ENCODE measurements at places on chromosomes 1 and 21.
A peak's percentile ranks its signal among the peaks of the same experiment; 100 is the strongest.

DNA sequence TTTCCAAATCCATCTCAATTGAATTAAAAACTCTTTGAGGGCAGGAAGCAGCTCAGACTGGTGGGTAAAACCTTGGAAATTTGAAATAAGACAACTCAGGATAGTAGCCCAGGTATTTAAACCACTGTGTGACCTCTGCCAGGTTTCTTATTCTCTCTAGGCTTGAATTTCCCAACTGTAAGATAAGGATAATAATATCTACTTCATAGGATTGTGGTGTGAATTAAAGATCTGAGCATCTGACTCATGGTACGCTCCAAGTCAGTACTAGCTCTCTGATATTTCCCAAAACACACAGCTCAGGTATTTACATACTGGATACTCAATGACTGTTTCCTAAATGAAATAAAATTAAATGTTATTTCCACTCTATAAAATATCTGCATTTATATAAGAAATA, 337.2 kb downstream of the LTN1 start:
- no peak for DNase-seq

DNA sequence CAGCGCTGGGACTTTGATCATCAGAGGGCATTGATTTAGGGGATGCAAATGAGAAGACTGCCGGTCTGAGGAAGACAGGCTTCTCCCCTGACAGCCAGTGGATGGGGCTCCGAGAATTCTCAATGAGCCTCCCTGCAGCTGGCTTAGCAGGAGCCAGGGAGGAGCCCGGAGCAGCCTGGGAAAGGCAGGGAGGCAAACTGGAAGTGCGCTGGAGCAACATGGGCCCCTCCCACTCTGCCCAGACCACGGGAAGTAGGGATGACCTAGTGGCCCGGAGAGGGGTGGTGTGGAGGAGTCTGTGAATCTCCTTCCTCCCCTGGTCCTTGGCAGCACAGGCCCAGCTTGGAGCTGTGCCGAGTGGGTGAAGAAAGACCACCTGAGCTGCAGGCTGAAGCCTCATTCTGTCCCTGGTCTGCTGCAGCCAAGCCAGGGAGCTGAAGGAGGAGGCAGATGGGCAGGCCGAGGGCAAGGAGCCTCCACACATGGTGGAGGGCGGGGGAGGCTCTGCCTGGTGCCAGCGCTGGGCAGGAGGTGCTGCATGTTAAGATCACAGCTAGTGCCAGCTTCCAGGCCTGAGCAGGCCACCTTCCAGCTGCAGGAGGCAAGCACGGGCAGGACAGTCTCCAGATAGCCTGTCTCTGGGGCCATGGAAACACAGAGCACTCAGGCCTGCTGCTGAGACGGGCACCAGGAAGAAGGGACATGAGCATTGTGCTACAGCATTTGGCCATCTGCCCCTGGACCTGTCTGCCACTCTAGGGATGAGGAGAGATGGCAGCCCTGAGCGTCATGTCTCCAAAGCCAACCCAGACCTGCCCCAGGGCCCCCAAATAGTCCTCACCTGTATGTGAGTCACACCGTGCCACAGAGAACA, 12.2 kb upstream of the CLSTN1 start:
- DNase-seq, result no peak

- no peak for DNase-seq
Observed at GRCh38 chr1:1198423-1199140, 7.8 kb downstream of the TNFRSF18 start.

DNA sequence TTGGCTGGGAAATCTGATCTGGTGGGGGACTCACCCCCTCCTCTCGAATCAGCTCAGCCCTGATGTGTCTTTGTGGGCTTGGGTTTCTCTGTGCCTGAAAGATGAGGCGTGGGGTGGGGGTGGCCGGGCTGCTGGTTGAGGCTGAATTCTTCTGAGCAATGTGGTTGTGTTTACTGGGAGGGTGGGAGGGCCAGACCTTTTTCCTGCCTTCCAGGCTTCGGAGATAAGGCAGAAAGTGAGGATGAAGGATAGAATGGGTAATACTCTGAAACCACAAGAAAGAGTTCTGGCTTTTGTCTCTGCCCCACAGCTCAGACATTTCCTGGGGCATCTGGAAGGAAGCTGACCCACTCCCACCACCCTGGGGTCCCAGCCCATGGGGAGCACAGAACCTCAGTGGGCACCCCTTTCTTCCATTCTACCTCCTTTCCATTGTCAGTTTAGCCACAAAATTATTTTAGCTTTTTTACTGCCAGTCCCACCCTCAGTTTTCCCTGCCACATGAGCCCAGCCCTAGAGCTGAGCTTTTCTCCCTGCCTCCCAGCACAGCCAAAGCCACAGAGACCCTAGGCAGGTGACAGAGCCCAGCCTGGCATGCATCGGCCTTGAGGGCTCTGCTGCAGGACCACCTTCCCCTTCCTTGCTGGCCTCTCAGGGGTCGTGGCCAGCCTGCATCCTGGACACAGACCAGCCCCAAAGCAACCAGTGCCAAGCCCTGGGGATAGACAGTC, 11.2 kb downstream of the ALX3 start:
- no peak for DNase-seq

DNA sequence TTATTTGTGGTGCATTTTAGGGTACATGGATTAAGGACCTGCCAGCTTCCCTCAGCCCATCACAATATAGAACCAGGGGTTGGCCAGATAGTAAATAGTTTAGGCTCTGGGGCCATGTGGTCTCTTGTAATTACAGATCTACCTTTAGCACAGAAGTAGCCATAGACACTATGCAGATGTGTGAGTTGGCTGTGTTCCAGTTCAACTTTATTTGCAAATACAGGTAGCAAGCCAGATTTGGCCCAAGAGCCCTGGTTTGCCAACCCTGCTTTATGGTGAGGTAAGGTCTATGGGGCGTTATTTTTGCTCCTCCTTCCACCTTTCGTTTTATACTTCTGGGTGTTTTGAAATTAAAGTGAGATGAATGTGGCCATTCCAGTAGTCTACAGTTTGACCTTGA, 48.7 kb downstream of the MRPS6 start:
- DNase-seq, result no peak

- no peak for DNase-seq
Observed at GRCh38 chr1:208185801-208186231, 58.4 kb downstream of the PLXNA2 start.

DNA sequence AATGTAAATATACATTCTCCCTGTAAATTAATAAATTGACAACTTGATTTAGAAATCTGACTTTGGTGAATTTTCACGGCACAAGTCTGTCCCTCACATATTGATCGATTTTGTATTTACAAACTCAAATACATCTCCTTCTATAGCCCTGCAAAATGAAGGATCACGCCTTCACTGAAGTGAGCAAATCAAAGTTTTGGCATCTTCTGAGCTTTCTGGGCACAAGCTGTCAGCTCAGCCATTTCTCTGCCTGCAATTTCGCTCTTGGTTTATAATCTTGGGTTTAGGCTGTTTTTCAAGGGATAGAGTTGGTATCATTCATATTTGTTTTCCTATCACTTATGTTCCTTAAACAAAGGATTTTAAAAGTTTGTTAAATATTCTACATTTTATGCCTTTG, 25.8 kb downstream of the ANP32E start:
- DNase-seq, result no peak

DNA sequence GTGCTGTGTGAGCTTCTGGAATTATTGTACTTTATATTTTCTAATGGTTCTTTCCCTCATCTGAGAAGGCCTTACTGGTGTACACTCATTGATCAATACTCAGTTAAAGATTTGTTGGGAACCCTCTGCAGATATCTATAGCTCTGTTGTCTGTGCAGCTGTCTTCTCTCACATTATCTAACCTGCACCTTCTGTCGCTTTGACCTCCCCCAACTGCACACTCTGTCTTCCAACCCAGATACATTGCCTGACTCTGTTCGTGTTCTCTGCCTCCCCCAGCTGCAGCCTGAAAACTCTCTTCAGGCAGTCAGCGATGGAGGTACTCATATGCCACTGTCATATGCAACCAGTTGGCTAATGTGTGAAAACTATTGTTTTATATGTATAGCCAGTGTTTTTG, 334.3 kb downstream of the NCAM2 start:
- no peak for DNase-seq

DNA sequence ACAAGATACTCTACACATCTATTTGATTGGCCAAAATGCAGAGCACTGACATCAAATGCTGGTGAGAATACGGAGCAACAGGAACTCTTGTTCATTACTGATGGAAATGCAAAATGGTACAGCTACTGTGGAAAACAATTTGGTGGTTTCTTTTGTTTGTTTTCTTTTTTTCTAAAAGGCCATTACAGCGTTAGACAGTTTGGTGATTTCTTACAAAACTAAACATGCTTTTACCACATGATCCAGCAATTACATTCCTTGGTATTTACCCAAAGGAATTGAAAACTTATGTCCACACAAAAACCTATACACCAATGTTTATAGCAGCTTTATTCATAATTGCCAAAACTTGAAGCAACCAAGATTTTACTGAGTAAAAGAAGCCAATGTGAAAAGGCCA, 66.4 kb upstream of the FBXO28 start:
- DNase-seq, result no peak

DNA sequence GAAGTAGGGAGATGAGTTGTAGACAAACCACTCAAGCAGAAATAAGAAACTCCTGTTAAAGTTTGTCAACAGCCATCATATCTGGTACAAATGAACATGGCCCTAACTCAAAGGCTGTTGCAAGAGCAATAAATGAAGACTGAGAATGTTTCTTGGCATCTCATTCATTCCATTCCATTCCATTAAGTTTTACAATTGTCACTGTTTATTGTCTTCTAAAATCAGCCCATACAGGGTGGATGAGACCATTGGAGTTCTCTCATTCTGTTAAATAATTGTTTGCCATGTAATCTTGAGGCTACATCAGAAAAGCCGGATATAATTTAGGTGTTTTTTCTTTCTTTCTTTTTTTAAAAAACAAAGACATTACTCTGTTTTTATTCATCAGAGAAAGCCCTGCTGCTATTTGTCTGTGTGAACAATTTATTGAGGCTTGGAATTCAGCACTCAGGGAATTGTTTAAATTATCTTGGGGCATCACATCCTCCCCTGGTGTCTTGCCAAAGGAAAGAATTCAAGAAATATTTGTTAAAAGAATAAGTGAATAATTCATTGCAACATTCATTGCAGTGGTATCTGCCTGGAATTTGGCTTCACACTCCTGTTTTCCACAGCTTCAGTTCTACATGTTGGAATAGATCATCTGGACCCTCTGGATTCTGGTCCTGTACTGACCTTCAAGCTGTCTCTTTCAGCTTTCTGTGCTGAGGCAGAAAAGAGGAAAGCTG, 604.5 kb downstream of the PLPP3 start:
- DNase-seq, result no peak

- DNase-seq, result peak; percentile 70
Observed at GRCh38 chr1:156359973-156360372, 9.0 kb upstream of the RHBG start.

DNA sequence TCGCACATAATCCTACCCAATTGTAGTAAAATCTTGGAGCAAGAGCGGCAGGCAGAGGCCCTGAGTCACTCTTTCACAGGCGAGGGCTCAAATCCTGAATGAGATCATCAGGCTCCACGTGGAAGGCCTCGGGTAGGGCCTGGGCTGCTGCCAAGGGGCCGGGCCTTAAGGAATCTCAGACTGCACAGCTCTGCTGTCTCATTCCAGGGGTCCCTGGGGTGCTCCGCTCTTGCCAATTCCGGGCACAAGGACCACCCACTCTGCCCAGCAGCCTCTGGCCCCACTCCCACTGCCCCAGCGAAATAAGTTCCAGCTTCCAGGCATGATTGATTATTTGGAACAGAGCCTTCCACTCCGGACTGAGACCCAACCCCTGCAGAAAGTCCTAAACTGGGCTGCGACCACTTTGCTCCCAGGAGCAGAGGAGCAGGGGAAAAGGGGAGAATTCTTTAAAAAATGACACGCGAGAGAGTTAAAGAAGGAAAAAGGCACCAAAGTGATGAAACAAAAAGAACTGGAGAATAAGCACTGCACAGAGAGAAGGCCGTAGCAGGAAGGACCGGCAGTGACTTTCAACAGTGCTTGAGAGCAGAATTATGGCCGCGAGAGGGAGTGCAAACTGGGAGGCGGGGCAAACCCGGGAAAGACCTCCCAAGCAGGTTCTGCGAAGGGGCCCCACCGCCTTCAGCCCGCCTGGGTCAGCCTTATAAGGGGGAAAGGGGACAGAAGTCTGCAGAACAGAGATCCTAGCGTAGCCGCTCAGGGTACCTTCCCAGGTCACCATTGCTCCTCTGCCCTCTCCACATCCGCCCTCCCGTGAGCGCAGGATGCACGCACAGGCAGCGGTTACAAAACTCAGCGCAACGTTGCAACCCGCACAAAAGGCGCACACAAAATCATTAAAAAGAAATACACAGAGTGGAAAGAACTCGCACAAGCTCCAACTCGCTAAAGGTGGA, 2.0 kb downstream of the ADAMTS1 start:
- DNase-seq, result peak; percentile 95

GRCh38 chr1:119467857-119468668, 38.9 kb upstream of the HSD3B1 start:
- no peak for DNase-seq

- DNase-seq, result peak; percentile 61
Observed at GRCh38 chr1:191734321-191734720, 423.9 kb upstream of the RGS18 start.

DNA sequence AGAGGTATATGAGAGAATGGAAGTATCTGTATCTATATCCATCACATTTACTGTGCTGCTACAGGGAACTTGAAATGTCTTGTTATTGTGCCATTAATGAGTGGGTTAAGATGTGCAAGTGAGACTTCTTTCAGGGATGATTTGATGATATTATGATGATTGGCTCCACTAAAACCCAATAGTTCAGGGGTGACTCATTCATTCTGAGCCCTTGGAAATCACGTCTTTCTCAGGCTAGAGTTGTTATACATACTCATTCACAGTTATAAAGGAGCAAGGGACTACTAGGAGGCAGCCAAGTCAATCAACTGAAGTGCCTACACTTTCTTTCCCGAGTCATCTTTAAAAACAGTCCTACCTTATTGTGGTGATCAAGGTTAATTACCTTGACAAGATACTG, 1109.8 kb upstream of the B3GALT2 start:
- DNase-seq, result no peak

- no peak for DNase-seq
Observed at GRCh38 chr21:14405225-14405624, 22.3 kb upstream of the HSPA13 start.

GRCh38 chr1:62126579-62127290, 67.9 kb upstream of the L1TD1 start:
- no peak for DNase-seq

DNA sequence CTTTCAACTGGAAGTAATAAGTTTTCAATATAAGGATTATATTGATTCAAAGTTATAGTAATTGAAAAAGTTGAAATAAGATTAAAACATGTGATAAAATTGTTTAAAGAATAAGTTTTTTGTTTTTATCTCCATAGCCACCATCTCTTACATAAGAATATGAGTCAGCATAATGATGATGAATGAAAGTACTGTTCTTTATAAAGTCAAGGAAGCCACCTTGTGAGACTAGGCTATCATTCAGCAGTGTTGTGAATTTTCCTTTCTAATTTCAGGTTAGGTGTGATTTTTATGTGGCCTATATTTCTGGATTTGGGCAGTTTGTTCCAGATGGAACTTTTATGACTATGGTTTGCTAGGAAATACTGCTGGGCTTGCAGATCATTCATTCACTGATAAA, 22.4 kb upstream of the ASB17 start:
- peak; percentile 75 for DNase-seq
